Mucosa of descending colon (tissue), 3 donors: ENCODE measurements at places on chromosomes 4 and X. TPM values are rescaled to one million over a fixed set of nuclear protein-coding genes. Genes with fewer than 3 reads are reported as not detected.

DNA sequence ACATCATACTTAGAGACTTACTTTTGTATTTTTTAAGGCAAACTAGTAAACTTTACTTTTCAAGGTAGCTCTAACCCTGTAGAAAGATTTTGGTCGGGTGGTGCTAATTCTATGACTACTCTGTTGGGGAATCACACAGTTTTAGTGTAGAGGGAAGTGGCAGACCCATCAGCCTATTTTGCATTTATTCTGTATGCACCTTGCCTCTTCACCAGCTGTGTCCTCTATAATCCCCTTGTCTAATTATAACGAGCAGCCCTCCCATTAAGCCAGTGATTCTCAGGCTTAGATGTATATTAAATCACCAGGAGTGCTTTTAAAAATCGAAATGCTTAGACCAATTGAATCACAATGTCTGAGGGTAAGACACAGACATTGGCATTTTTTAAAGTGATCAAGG lies 78.1 kb downstream of the GALNT7 start:
- no peak for DNase-seq

DNA sequence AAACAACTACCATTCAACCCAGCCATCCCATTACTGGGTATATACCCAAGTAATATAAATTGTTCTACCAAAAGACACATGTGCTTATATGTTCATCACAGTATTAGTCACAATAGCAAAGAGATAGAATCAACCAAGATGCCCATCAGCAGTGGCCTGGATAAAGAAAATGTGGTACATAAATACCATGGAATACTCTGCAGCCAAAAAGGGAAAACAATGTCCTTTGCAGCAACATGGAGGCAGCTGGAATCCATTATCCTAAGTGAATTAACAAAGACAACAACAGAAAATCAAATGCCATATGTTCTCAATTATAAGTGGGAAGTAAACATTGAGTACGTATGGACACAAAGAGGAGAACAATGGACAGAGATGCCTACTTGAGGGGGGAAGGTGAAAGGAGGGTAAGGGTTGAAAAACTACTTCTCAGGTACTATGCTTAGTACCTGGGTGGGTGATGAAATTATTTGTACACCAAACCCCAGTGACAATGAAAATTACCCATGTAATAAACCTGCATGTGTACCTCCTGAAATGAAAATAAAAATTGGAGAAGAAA lies 632.1 kb upstream of the AADAT start:
- DNase-seq = no peak

Gene CT45A6
- not detected for total RNA-seq

- no peak for DNase-seq
These were observed 260.2 kb downstream of the UNC5C start for GRCh38 chr4:95288552-95288951.

Gene ZFP92
- 0.22 TPM for total RNA-seq

Gene ADH1A
- 0.80 TPM for total RNA-seq

GRCh38 chrX:73076838-73077237 lies 2.5 kb downstream of the PABPC1L2A start:
- DNase-seq = no peak

DNA sequence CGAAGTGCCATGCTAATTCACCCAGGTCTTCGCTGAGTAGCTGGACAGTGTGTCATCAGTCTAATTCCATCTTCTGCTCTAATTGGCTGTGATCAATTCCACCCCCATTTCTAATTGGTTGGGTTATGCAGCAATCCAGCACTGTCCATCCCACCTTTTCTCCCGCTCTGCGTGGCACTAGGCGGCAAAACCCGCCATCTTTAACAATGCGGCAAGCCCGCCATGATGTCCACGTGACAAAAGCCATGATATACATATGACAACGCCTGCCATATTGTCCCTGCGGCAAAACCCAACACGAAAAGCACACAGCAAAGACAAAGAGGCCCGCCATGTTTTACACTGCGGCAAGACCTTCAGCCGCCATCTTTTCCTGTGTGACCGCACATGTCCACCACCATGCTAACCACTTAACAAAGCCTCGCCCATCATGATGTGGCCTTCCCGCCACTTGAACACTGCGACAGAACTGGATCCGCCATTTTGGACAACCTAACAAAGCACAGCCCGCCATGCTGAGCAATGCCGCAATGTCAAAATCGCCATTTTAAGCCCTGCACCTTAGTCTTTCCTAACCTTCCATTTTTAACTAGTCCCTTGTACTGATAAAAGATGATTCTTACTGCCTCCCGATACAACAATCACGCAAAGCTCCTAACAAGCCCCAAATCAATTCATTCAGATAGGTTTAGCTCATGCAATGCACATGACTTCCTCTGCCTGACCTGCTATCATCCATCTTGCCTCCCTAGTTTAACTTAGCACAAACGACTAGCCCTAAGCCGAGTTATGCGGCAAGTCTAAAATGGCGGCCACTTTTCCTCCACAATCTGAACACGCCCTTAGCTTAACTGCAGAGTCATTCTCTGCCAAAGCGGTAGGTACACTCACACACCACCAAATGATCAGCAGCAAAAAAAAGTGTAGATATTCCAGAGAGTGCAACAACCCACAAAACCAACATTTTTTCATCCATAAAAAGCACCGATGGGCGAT lies 288.3 kb downstream of the CHIC1 start:
- no peak for DNase-seq

- no peak for DNase-seq
These were observed 115.5 kb downstream of the EFHC2 start for GRCh38 chrX:44227991-44228390.

DNA sequence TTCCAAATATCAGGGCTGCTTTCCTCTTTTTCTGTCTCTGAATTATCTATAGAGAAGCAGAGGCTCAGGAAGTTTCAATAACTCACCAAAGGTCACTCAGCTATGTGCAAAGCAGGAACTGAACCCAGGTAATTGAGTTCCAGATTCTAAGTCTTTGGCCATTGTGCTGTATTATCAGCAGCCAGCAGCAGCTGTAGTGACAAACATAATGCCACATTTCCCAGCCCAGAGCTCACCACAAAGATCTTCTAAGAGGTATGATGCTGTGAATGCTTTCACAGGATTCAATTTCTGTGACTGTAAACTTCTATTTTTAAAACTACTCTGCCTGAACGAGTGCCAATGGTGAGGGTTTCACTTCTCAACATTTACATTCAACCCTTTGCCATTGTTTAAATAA lies 56.4 kb downstream of the SPOCK3 start:
- no peak for DNase-seq

Gene CFAP99
- total RNA-seq = 1.3 TPM

Gene LGI2
- total RNA-seq = 2.5 TPM

DNA sequence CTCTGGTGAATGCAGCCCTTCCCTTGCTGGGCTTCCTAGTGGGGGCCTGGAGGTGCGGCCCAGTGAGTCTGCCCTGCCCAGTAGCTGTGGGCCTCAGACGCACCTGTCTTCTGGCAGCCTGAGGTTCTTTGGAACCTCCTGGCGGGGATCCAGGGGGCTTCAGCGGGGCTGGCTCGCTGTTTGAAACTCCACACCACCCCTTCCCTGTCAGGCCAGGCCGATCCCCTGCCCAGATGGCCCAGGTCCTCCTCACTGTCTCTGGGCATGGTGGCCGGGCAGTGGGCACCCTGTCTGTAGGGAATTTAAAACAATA lies 10.7 kb upstream of the NKX1-1 start:
- no peak for DNase-seq

DNA sequence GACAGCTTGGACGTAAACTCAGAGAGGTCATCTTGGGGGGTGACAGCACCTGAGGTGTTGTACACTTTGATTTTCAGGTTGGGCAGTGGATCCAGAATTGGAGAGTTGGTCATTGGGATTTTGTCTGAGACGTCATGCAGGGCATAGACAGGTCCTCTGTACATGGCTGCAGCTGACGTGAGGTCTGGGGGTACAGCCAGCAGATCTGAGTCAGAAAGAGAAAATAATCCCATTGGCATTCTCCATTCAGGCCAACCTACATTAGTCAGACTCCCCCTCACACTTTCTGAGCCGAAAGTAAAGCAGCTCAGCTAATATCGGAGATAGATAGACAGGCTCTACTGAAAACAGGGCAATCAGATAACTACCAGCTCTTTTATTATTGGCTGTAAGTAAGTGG lies 329.7 kb downstream of the UNC5C start:
- DNase-seq = no peak

Gene TLR8
- 2.3 TPM for total RNA-seq

- DNase-seq = peak; percentile 56
These were observed 3.4 kb downstream of the RHOH start for GRCh38 chr4:40199999-40200874.

Gene NEXMIF
- total RNA-seq = 1.7 TPM

DNA sequence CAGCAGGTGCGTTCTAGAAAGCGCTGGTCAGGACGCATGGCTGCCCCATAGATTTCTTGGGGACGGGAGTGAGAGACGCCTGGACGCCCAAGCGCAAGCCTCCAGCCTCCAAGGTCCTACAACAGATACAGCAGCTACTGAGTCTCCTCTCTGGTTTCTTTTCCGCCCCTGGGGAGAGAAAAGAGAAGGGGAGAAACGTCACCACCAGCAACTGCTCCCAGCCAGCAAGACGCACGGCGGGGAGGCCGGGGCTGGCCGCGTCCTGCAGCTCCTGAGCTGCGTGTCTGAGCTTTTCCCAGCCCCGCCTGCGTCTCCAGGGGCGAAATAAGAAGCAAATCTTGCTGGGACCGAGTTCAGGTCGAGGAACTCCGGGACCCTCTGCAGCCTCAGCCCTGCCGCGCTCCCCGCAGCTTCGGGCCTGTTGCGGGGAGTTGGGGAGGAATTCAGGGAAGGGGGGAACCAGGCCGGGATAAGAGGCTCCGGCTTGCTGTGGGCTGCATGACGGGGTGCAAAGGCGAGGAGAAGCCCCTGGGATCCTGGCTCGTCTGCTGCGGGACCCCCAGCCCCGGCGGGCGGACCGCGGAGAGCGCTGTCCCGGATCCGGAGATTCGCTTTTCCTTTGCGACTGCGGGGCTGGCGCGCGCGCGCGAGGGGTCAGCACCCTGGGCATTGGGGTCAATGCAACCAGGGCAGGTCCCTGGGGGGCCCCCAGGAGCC lies 6.8 kb upstream of the SHOX start:
- DNase-seq = no peak

DNA sequence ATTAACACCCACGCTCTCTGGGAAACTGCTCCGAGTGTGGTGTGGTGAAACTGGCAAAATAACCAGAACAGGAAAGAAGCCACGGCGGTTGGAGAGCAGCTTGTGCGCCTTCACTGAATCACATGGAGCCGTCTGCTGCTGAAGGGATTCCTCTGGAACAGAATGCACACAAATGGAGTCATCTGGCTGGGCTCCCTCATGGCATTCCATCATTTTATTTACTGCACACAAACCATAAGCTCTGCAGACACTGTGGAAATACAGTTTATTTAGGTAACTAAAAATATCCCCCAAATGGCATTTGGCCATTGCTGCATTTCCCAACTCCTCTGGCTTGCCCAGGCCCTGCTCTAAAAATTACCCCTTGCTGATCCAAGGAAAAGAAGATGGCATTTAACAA lies 187.0 kb upstream of the S100G start:
- no peak for DNase-seq

Gene HSD17B13
- 0.36 TPM for total RNA-seq

- no peak for DNase-seq
These were observed 223.7 kb downstream of the PDHA2 start for GRCh38 chr4:96063639-96064038.

Gene EOLA2
- total RNA-seq = 34.9 TPM

DNA sequence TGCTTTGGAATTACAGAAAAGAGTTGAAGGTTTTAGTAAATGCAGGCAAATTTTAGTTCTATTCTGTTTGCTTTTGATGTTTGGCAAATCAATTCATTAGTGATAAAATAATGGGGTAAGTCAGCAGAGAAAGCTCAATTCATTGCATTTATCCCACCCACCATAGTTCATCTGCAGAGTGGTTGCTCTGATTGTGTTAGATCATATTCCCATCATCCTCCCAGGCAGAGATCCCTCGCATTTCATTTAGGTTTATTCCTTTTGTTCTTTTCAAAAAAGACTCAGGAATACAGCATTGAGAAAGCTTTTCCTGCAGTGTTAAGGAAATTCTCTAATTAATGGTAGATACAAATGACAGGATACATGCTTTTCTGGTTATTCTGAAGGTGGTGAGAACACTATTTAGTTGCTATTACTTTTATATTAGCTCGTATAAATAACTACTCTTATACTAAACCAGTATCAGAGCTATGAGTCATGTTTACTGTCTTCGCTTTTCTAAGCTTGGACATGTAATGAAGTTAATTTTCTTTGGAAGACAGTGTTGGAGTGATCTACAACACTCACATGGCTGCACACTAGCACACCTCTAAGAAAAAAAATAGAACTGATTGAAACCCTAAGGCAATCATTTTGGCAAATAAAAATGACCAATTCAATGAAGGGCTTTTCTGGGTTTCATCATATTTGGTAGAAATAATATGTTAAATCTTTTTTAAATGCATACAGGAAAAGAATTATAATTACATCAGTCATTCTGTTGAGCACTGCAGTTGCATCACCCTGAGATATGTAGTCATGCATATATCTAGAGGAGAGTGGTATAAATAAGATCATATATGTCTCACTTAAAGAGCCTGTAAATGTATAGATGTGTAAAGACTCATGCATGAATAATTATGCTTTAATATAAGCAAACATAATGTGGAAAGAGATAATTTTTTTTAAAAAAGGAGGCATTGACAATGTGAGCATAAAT lies 351.6 kb downstream of the PCDH7 start:
- DNase-seq = no peak

Gene SRPX2
- total RNA-seq = 17.6 TPM

- DNase-seq = no peak
These were observed 91.5 kb upstream of the GALNT7 start for GRCh38 chr4:173076903-173077634.
